ENCODE measurements at places on chromosomes 6 and 20.

DNA sequence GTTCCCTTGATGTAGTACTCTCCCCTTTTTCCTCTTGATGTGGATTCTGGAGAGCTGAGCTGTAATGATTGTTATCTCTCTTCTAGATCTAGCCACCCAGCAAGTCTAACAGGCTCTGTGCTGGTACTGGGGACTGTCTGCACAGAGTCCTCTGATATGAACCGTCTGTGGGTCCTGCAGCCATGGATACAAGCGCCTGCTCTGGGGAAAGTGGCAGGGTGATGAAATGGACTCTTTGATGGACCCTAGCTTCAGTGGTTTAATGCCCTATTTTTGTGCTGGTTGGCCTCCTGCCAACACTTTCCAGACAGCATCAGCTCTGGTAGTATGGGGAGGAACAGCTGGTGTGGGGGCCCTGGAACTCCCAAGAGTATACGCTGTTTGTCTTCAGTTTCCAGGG is 216.3 kb downstream of the ADGRG6 start:
- DNase-seq: no peak

DNA sequence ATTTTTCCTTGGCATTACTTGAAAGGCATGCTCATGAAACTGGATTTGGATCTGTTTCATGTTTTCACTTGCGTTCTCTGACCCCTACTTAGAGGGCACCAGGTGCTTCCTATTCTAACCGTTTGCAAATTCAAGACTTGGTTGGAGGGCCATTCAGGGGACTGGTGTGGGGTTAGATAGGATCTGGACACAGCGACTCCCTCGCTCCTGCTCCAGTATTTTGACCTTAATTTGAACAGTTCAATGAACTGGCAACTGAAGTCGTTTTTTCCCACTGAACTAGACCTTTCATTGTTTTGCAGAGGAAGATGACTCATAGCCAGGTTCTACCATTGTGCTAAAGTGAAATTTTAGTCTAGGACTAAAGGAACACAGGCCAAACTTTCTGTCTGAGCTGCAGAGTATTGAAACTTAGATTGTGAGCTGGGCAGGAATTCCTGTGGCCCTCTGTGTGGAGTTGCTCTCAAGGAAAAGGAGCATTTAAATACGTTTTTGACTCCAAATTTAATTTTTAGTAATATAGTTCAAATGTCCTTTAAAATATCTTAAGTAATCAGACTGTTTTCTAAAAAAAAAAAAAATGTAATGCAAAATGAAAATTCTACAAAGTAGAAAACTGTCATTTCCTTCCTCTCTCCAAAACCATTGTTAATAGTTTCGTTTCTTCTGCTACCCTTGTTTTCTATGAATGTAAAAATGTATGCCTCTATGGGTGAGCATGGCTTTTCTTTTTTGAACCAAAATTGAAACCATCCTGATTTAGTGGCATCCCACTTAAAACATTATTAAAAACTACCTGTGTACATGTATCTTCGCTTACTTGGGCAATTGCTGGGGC is 64.8 kb downstream of the UTRN start:
- DNase-seq: no peak

DNA sequence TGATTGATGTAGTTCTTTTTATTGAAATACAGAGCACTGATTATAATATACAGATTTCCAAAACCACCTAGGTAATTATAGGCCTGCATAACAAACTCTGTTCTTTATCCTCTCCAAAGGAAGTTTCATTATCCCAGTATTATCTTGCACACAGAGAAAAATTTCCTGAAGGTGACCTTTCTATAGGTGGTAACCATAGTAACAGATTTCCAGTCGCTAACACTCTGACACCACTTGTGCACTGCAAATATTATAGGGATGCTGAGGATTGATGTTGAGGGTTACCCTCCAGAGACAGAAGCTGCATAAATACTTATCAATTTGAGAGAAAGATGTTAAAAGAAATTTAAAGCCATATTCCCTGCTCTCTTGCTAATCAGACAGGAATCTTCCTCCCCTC is 274.5 kb upstream of the NRSN1 start:
- DNase-seq: no peak

DNA sequence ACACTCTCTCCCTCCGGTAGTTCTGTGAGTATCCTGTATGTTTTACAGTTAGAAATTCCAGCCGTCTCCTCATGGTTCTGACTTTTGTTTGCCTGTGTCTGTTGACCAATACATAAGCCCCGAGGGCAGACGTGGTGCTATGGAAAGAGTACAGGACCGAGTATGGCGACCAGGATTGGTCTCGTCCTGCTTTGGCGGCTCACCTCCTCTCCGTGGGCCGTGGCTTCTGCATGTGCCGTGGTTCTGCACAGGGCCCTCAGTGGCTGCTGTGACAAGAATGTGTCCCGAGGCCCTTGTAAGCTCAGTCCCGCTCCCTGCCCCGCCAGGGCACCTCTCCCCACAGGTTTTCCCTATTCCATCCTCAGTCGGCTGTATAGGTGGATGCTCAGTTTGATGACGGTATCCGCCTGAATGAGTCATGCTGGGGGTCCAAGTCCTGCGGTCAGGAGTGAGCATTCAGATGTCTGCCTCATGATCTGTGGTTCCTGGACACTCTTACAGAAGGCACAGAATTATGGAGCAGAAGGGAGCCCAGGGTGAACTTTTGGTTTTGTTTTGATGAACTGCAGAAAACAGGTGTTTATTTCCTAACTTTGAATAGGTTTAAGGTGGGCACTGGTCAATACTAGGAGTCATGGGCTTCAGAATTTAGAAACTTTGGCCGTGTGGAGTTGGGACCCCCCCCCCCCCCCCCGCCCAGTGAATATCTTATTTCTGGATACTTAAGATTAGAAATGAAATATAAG is 1.2 kb downstream of the ARFGAP1 start:
- no peak for DNase-seq

- no peak for DNase-seq
Observed at GRCh38 chr20:51710361-51710894, 57.8 kb downstream of the ATP9A start.

GRCh38 chr6:42404484-42404883 is 47.2 kb downstream of the TRERF1 start:
- peak; percentile 62 for DNase-seq

- DNase-seq: no peak
Observed at GRCh38 chr6:167570460-167571400, 245.8 kb downstream of the TTLL2 start.

GRCh38 chr6:158879180-158879579 is 60.0 kb upstream of the EZR start:
- DNase-seq: peak; percentile 82

- no peak for DNase-seq
Observed at GRCh38 chr6:149362289-149362688, 37.8 kb upstream of the SUMO4 start.

DNA sequence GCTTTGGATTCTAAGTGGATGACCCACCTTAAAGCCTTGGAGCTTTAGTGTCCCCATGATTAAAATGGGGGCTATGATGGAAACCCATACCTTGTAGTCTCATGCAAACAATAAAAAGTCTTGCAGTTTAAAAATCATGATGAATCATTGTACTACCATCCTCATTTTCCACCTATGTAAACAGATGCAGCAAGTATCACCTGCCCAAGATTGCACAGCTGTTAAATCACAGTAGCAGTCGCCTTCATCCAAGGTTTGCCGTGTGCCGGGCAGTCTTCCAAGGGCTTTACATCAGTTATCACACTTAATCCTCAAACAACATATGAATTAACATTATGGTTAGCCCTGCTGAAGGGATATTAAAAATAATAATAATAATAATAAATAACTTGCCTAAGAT is 210.3 kb downstream of the FOXA2 start:
- no peak for DNase-seq

DNA sequence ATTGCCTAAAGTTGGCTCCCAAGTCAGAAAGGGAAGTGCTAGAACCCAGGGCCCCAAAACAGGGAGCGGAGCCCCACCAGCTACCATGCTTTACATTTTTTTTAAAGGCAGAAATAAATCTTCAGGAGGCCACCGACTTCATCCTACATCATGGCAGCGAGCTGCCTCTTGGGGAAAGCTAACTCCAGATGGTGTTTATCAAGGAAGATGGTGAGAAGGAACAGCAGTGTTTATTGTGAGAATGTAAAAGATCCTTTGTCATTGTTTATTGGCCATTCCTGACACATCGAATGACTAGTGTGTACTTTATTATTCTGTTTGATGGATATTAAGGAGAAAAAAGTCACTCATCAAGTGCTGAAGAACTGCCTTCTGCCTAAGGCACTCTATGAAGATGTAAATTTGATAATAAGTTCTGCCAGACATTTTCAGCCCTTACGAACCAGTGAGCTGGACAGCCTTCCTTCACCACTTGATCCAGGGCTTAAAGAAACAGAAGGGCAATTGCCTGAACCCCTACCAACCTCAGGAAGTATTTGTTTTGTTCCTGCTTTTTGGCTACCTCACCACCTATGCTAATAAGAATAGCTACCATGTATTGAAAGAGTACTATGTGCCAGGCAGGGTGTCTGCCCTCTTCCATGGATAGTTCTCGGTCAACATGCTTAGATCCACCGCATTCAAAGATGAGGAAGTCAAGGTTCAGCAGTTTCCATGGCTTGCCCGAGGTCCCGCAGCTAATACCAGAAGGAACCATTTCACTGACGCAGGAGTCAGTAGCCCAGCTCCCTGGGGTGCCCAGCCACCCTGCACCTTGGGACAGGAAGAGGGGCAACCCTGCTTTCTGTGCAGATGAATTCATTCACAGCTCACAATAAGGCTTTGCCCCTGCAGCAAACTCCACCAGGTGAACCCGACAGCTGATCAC is 194.7 kb upstream of the RREB1 start:
- no peak for DNase-seq

GRCh38 chr6:100680163-100680562 is 201.0 kb downstream of the ASCC3 start:
- no peak for DNase-seq

GRCh38 chr6:90192857-90193256 is 103.8 kb downstream of the BACH2 start:
- DNase-seq: no peak

DNA sequence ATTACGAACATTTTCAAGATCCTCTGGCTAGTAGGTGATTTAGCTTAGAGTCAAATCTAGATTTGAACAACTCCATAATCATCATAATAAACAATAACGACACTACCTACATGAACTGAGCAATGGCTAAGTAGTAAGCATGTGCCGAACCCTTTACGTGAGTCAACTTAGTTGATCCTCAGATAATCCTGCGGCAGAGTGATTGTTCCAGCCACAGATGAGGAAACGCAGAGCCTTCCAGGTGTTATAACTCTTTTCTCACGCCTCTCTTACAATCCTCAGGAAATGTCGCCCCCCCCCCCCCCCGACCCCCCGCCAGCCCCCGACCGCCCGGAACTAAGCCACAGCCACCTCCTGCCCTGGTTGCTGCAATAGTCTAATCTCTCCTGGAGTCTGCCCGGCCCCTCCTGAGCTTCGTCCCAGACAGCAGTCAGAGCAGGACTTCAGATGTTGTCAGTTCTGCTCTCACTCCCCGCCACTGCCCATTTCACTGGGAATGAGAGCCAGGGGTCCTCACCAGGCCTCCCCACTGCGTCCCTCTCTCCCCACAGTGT is 141.5 kb upstream of the AGPAT4 start:
- no peak for DNase-seq

- no peak for DNase-seq
Observed at GRCh38 chr6:162056745-162057144, 670.8 kb downstream of the PRKN start.

DNA sequence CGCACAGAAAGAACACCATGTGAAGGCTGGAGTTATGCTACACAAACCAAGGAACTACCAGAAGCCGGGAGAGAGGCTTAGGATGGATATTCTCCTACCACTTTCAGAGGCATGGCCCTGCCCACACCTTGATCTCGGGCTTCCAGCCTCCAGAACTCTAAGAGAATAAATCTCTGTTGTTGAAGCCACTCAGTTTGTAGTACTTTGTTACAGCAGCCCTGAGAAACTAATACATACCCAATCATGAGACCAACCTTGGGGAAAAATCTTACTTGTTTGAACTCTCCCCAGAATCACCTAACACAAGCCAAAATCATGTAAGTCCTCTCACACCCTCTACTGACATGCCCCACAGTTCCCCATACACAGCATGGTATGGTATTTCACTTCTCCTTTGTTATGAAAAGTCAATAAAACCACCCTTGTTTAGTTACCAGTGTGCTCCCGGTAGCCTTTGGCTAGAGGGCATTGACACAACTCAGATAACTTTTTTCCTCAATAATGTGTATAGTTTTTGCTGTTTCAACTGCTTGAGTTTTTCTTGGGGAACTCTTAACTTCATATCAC is 40.7 kb upstream of the SLC2A12 start:
- DNase-seq: no peak

DNA sequence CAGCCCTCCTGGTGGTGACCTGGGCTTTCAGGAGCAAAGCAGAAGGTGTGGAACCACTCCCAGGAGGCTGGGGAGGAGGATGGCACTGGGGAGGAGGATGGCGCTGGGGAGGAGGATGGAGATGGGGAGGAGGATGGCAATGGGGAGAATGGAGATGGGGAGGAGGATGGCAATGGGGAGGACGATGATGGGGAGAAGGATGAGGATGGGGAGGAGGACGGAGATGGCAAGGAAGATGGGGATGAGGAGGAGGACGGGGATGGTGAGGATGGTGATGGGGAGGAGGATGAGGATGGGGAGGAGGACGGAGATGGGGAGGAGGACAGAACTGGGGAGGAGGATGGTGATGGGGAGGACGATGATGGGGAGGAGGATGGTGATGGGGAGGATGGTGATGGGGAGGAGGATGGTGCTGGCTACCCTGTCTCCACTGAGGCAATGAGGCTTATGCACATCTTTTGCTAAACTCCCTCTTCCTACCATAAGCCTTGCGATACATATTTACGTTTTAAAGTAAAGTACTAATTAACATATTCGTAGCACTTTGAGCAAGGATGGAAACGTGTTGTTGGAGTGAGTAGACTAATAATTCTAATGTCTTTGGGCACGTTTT is 7.4 kb downstream of the SMOC2 start:
- DNase-seq: no peak
